ENCODE measurements at places on chromosomes 6 and 20. TPM values are rescaled to one million over a fixed set of nuclear protein-coding genes. Genes with fewer than 3 reads are reported as not detected.

DNA sequence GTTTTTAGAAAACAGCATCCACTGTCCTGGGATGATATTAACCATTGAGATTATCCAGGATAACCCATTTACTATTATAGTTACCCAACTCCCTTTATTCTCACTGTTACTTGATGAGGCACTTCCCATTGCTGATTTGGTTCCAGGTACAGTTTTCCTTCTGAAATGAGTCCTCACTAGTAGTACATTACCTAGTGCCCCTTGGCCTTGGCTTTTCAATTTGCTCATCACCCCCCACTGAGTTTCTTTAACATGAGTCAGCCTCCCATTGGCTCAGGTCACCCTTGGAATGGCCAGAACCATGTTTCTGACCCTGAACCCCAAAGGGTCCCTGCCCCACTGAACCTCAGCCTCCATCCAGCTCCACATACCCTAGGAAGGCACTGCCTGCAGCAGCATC, 28.4 kb downstream of the MDGA1 start:
- no peak overlapping the region for H3K4me3 ChIP-seq
- no peaks in the 10 kb centered on the region for H3K36me3 ChIP-seq
- no peak overlapping the region for H3K27ac ChIP-seq
- DNase-seq = no peak
- H3K27me3 ChIP-seq = no peaks in the 10 kb centered on the region

DNA sequence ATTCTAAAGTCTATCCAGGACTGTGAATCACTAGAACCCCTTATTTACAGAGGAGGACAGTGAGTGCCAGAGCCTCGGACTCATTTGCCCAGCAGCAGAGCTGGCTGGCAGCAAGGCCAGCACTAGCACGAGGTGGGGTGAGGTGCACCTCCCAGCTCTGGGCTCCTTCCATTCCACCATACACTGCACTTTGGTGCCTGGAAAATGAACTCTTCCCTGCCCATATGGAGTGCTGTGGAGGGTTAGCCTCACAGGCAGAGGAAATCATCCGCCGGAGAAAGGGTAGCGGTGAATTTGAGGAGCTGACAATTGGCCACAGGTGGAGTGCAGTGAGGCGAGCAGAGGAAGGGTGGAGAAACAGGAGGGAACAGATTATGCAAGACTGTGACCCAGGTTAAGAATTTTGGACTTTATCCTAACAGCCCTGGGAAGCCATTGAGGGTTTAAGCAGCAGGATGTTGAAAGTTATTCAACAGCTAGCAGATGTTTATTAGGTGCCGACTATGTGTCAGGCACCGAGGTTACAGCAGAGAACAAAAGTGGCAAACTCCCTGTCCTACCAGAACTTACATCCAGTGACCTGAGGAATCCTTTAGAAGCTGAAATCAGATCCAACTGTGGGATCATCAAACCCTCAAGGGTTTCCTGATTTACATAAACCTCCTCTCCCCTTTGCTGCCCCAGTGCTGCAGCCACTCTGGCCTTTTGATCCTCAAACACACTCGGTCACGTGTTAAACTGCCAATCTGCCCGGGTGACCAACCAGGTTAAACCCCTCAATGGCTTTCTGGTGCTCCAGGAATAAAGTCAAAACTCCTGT, 6.2 kb downstream of the TRIM26 start:
- no peak for DNase-seq
- no peak overlapping the region for H3K27ac ChIP-seq
- H3K4me3 ChIP-seq = no peak overlapping the region
- H3K4me1 ChIP-seq = peaks cover 68% of the 10 kb centered on the region

DNA sequence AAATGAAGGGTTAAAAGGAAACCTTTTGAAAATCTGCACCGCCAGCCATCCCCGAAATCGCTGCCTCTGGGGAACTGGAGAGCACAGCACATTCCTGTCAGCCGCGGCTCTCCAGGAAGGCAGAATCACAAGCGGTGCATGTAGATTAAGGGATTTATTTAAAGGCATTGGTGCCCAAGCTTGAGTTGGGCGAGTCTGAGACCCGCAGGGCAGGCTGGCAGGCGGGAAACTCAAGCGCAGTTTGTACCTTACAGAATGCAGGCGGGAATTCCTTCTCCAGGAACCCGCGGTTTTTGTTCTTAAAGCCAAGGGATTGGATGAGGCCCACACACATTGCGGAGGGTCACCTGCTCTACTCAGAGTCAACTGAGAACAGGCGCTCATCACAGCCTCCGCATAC, 10.8 kb downstream of the GPR31 start:
- no peak overlapping the region for H3K4me3 ChIP-seq
- H3K27ac ChIP-seq = no peak overlapping the region
- no peaks in the 10 kb centered on the region for H3K27me3 ChIP-seq
- DNase-seq = no peak
- H3K4me1 ChIP-seq = peaks cover 6% of the 10 kb centered on the region

- H3K27ac ChIP-seq = no peak overlapping the region
- DNase-seq = no peak
- H3K4me3 ChIP-seq = no peak overlapping the region
- no peaks in the 10 kb centered on the region for H3K4me1 ChIP-seq
- no peaks in the 10 kb centered on the region for H3K27me3 ChIP-seq
- H3K36me3 ChIP-seq = no peaks in the 10 kb centered on the region
Measured at GRCh38 chr6:119446115-119446554, 96.6 kb upstream of the MAN1A1 start.

DNA sequence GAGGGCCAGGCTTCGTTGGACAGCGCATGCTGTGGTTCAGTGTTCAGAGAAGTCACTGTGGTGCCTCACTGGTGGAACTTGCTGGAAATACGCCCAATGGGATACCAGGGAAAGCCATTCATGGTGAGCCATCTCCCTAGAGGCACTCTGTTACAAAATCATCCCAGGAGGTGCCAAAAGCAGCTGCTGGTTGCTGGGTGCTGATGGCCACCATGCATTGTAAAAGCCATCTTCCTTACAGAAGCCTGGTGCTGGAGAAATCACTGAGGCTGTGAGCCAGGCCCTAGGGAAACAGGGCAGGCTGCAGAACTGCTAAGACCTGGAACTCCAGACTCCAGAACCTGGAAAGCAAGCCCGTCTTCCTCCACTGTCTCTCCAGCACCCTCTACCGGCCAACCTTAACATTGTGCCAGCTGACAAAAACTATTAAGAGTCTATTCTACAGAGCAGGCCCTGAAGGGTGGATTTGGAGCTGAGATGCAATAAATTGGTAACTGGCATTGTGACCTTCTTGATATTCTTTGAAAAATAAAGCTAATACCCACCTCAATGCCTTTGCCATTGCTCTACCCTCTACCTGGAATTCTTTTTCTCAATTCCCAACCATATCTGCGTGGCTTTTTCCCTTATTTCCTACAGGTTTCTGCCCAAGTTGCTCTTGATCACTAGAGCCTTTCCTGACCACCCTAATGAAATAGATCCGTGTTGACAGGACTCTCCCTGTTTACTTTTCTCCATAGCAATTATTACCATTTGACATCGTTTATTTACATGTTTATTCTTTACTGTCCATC, 18.5 kb downstream of the SNRPB start:
- DNase-seq = peak; percentile 56
- no peaks in the 10 kb centered on the region for H3K36me3 ChIP-seq
- no peaks in the 10 kb centered on the region for H3K27me3 ChIP-seq

- H3K27ac ChIP-seq = no peak overlapping the region
- H3K4me1 ChIP-seq = peaks cover 4% of the 10 kb centered on the region
- H3K27me3 ChIP-seq = no peaks in the 10 kb centered on the region
Measured at GRCh38 chr6:134061440-134061839, 9.0 kb upstream of the SLC2A12 start.

Gene ZNF165
- total RNA-seq = 1.4 TPM

DNA sequence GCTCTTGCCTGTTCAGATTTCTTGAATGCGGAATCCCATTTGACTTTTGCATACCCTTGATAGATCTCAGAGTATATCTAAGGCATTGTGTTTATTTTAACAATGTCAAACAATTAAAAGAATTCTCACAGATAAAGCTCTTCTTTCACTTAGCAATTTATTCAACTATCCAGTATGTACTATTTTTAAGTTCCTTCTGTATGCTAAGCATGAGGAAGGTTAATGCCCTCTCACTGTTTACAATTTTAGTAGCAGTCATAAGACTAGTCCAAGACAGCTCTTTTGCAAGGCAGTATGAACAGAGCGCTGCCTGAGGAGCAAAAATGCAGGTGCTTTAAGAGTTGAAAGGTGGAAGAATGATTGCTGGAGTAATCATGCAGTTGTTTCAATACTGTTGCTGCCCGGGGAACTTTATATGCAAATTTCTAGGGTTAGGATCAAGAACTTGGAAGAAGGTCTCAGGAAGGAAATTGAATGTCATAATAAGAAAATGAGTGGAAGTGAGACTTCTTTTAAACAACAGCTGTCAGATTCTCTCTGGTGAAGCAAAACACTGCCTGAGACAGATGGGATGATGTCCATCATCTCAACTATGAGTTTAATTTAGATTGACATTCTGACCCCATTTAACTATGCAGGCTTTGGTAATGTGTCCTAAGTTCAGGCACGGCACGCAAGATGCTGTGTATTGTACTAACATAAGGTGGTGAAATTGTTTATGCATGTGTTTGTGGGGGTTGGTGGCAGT, 1303.5 kb upstream of the CITED2 start:
- no peaks in the 10 kb centered on the region for H3K27me3 ChIP-seq
- H3K27ac ChIP-seq = no peak overlapping the region
- H3K4me1 ChIP-seq = no peaks in the 10 kb centered on the region
- H3K4me3 ChIP-seq = no peak overlapping the region

DNA sequence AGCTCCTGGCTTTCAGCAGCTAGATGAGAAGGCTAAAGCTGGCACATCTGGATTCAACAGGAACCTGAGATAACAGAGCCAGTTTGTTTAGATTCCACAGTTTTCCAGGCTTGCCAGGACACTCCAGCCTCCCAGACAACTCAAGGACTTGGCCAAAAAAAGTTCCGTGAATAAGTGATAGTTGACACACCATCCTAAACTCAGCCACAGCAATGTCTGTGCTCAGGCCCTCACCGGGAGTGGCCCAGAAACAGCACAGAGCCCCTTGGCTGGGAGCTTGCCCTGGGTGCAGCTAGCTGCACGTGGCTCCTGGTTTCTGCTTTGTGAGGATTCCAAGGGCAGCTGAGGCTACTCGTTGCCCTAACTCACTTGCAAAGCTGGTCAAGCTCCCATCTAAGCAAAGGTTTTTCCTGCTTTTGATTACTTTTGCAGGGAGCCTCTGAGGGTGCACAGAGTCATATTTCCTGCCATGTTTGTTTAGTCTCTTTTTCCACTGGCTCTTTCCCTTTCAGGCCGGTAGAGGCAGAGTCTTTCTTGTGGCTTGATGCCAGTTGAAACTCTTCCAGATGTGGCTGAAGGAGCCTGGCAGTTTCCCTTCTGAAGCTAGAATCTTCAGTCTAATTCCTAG, 118.3 kb upstream of the ECI2 start:
- H3K4me1 ChIP-seq = no peaks in the 10 kb centered on the region
- no peaks in the 10 kb centered on the region for H3K27me3 ChIP-seq
- H3K27ac ChIP-seq = no peak overlapping the region
- no peak for DNase-seq
- H3K4me3 ChIP-seq = no peak overlapping the region
- H3K36me3 ChIP-seq = no peaks in the 10 kb centered on the region

DNA sequence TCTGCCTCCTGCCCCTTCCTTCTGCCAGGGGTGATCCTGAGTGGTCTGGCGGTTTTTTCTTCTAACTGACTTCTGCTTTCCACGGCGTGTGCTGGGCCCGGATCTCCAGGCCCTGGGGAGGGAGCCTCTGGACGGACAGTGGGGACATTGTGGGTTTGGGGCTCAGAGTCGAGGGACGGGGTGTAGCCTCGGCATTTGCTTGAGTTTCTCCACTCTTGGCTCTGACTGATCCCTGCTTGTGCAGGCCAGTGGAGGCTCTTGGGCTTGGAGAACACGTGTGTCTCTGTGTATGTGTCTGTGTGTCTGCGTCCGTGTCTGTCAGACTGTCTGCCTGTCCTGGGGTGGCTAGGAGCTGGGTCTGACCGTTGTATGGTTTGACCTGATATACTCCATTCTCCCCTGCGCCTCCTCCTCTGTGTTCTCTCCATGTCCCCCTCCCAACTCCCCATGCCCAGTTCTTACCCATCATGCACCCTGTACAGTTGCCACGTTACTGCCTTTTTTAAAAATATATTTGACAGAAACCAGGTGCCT, 10.2 kb downstream of the SLC29A1 start:
- H3K4me3 ChIP-seq = no peak overlapping the region
- H3K36me3 ChIP-seq = no peaks in the 10 kb centered on the region
- no peak overlapping the region for H3K27ac ChIP-seq
- H3K27me3 ChIP-seq = no peaks in the 10 kb centered on the region
- peaks cover 12% of the 10 kb centered on the region for H3K4me1 ChIP-seq
- no peak for DNase-seq

Gene CDH26
- 4.4 TPM for total RNA-seq

DNA sequence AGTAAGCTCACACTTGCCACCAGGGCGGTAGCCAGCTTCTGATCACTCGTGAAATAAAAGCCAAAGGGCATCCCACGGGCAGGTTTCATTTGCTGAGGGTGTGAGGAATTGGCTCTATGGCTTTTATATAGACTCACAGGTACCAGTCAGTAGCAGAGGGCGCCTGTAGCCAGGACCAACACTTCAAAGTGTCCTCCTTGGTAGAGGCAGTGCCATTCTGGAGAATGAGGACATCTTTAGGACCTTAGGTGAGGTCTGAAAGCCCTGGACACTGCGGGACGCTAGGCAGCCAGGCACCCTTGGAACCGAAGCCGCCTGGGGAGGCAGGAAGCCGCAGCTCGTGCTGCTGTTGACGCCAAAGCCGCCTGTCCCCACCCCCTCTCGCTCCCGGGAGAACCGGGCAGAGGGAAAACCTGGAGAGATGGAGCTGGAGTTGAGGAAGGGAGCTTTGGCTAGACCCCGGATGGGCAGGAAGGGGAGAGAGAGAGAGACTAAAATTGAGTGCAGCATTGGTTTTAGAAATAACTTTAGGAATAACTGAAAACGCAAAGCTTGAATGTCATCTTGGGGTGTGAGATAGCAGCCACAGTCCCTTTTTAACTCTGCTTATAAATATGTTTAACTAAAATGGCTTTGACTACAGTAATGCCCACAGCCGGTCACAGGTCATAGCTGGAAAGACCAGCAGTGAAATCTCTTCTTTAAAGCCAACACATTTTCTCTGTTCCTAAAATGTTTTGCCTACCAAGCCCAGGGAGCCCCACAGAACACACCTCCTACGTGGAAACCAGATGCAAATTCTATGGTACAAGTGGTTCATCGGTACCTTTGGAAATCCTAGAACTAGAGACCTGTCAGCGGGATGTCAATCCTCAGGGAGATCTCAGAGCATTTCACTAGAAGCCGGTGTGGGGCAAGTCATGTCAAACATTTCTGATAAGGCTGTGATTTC, 128.5 kb upstream of the CDYL start:
- H3K27ac ChIP-seq = no peak overlapping the region
- H3K27me3 ChIP-seq = peaks cover 10% of the 10 kb centered on the region
- H3K4me1 ChIP-seq = peaks cover 6% of the 10 kb centered on the region
- no peak for DNase-seq

GRCh38 chr6:43976706-43977403, 150.4 kb downstream of the MRPL14 start:
- H3K27me3 ChIP-seq = no peaks in the 10 kb centered on the region
- DNase-seq = no peak
- no peaks in the 10 kb centered on the region for H3K4me1 ChIP-seq
- H3K4me3 ChIP-seq = no peak overlapping the region

- no peaks in the 10 kb centered on the region for H3K36me3 ChIP-seq
- H3K4me1 ChIP-seq = no peaks in the 10 kb centered on the region
- DNase-seq = no peak
- H3K27me3 ChIP-seq = no peaks in the 10 kb centered on the region
- H3K4me3 ChIP-seq = no peak overlapping the region
Measured at GRCh38 chr6:72702421-72702820, 80.6 kb downstream of the KCNQ5 start.

Gene SULF2
- 1.3 TPM for total RNA-seq

All from CD4-positive, alpha-beta memory T cell (primary cell).